ENCODE measurements at places on chromosomes 13 and 19.

GRCh38 chr13:74761801-74762757 lies 627.9 kb upstream of the KLF12 start:
- DNase-seq = peak; percentile 55

DNA sequence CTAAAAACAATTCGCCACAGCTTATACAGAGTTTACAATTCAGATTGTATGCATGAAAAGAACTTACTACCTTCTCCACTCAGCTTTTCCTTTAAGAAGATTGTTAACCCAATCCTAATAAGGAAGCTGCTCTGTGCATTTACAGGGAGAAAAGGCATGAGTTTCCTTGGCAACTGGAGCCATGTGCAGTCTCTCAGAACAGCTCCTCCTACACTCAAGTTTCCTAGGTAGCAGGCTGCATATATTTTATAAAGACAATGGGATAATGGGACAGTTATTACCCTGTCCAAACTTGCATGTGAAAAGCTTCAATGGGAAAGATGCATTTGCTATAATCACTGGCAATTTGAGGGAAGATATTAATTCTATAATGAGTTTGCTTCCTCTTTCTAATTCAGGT lies 125.5 kb upstream of the TRPC4 start:
- DNase-seq = no peak

- peak; percentile 44 for DNase-seq
These were observed 3.8 kb downstream of the F7 start for GRCh38 chr13:113109151-113110047.

- DNase-seq = no peak
These were observed 17.1 kb downstream of the COL4A2 start for GRCh38 chr13:110324026-110324749.

DNA sequence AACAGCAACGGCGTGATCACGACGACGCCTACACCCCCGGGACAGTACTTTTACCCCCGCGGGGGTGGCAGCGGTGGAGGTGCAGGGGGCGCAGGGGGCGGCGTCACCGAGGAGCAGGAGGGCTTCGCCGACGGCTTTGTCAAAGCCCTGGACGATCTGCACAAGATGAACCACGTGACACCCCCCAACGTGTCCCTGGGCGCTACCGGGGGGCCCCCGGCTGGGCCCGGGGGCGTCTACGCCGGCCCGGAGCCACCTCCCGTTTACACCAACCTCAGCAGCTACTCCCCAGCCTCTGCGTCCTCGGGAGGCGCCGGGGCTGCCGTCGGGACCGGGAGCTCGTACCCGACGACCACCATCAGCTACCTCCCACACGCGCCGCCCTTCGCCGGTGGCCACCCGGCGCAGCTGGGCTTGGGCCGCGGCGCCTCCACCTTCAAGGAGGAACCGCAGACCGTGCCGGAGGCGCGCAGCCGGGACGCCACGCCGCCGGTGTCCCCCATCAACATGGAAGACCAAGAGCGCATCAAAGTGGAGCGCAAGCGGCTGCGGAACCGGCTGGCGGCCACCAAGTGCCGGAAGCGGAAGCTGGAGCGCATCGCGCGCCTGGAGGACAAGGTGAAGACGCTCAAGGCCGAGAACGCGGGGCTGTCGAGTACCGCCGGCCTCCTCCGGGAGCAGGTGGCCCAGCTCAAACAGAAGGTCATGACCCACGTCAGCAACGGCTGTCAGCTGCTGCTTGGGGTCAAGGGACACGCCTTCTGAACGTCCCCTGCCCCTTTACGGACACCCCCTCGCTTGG lies 966 bp downstream of the JUNB start:
- no peak for DNase-seq

DNA sequence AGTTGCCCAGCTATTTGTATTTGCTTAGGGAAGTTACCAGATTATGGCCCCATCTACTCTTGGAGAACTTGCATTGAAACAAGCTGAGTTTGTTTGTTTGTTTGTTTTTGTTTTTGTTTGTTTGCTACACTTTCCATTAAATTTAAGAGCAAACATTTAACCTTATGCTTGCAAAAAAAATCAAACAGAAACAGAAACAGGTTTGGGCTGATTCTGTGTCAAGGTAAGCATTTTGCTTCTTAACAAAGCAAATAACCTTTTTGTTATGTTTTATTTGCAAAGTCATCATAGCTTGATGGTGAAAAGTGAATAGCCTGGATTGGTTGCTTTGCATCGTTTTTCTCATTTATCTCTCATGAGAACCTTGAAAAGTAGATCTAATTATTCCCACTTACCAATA lies 531.8 kb downstream of the EFNB2 start:
- DNase-seq = no peak

- DNase-seq = no peak
These were observed 13.0 kb downstream of the ZIC2 start for GRCh38 chr13:99994638-99995020.

- no peak for DNase-seq
These were observed 1.4 kb upstream of the NTF4 start for GRCh38 chr19:49065905-49066512.

DNA sequence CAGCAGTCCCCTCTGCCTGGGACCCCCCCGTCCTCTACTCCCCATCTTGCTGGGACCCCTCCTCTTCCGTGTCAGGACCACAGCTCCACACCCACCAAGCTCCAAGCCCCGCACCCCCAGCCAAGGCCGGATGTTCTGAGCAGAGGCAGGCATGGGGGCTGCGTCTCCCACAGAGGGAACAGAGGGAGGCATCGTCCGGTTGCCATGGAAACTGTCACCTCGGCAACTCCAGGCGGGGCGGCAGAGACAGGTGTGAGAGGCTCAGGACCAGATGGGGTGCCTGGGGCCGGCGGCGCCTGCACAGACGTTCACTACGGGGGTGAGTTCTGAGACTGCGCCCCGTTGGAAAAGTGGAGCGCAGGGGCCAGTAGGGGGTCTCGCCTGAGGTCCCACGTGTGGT lies 5.4 kb downstream of the RNU6-9 start:
- DNase-seq = no peak

DNA sequence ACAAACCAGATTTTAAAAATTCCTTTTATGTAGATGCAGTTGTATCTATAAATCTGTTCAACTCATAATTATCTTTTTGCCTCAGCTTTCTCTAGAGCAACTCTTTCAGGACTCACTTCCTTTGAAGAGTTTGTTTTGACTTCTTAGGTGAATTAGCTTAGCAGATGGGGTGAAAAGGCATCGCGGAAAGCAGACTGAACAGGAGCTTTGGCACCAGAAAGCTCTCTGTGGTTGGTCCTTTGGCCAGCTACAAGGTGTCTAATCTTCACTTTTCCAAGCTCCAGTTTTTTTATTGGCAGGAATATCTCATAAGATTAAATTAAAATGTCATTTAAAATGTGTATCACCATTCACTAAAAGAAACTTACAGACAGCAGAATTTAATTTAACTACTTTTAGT lies 60.6 kb upstream of the KLF12 start:
- DNase-seq = peak; percentile 34

Data from hindlimb muscle (tissue), 1 donor.